ENCODE measurements at places on chromosomes 12 and 14. TPM values are rescaled to one million over a fixed set of nuclear protein-coding genes. Genes with fewer than 3 reads are reported as not detected.

GRCh38 chr12:130990034-130990433, 36.3 kb downstream of the ADGRD1 start:
- H3K4me1 ChIP-seq: no peaks in the 10 kb centered on the region
- no peak overlapping the region for H3K27ac ChIP-seq
- no peak overlapping the region for H3K4me3 ChIP-seq
- no peaks in the 10 kb centered on the region for H3K36me3 ChIP-seq
- DNase-seq: no peak

DNA sequence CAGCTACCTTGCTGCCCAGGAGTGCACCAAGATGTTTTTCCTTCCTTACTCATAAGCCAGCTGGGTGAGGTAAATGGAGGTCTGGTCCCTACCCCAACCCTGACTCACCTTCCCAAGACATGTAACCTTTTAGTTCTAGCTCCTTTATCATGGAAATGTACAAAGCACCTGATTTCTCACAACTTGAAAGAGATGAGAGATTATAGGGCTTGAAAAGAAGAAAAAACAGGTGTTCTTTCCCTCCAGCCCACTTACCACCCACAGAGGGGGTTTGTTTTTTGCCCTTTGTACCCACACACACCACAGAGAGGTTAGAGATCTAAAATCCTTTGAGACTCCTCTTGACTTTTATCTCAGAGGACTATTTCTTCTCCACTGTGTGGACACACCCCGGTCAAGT, 21.1 kb downstream of the PLXNC1 start:
- H3K36me3 ChIP-seq: no peaks in the 10 kb centered on the region
- DNase-seq: no peak
- H3K27ac ChIP-seq: no peak overlapping the region
- H3K4me3 ChIP-seq: no peak overlapping the region

DNA sequence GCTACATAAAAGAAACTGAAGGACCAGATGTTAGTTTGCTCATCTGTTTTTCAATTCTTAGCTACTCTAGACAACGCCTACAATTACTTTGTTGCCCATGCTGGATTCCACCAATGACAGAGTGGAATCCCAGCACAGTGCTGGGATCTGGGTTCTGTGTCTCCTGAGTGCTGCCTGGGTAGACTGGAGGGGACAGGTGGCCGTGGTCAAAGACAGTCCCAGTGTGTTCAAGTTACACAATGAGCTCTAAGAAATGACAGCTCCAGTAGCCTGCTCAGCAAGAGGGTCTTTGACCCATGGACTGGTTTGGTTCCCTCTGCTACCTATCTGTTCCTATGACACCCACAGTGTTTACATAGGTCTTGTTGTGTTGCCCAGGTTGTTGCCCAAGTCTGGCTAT, 38.5 kb downstream of the C2CD5 start:
- no peak overlapping the region for H3K4me3 ChIP-seq
- no peaks in the 10 kb centered on the region for H3K27me3 ChIP-seq
- no peak for DNase-seq
- no peak overlapping the region for H3K27ac ChIP-seq
- no peaks in the 10 kb centered on the region for H3K4me1 ChIP-seq
- no peaks in the 10 kb centered on the region for H3K36me3 ChIP-seq

GRCh38 chr12:87266305-87266704, 762.9 kb downstream of the C12orf50 start:
- no peak for DNase-seq
- no peaks in the 10 kb centered on the region for H3K4me1 ChIP-seq
- H3K4me3 ChIP-seq: no peak overlapping the region
- H3K27me3 ChIP-seq: no peaks in the 10 kb centered on the region

GRCh38 chr12:20339060-20339459, 29.3 kb upstream of the PDE3A start:
- no peak overlapping the region for H3K27ac ChIP-seq
- DNase-seq: no peak
- no peaks in the 10 kb centered on the region for H3K4me1 ChIP-seq
- H3K36me3 ChIP-seq: no peaks in the 10 kb centered on the region
- H3K4me3 ChIP-seq: no peak overlapping the region

Gene SERPINA4
- 50.5 TPM for total RNA-seq

DNA sequence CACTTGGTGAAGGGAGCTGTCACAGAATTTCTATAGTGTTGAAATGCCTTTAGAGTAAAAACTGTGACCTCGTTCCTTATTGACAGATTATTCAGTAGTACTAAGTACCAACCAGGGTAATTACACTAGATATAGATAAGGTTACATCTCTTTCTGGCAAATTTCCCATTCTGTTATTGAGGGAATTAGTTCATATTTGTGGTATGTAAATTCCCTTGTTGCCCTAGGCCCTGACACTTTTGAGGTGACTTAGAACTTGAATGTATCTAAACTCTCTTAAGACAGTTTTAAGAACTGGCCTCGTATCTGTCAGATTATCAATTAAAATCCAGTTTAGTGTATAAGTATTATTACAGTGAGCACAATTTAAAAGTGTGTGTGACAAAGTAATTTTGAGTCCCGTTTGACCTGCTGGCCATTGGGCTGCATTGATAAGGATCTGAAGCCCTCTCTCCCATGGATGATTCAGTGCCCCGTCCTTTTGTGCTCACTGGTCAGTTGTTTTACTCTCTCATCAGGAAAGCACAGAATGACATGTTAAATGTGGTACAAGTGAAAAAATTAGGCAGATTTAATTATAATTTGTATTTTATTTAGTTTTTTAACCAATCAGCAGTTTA, 123.2 kb downstream of the GPR135 start:
- H3K4me1 ChIP-seq: no peaks in the 10 kb centered on the region
- H3K27ac ChIP-seq: no peak overlapping the region
- H3K36me3 ChIP-seq: peaks cover 14% of the 10 kb centered on the region
- H3K27me3 ChIP-seq: no peaks in the 10 kb centered on the region

DNA sequence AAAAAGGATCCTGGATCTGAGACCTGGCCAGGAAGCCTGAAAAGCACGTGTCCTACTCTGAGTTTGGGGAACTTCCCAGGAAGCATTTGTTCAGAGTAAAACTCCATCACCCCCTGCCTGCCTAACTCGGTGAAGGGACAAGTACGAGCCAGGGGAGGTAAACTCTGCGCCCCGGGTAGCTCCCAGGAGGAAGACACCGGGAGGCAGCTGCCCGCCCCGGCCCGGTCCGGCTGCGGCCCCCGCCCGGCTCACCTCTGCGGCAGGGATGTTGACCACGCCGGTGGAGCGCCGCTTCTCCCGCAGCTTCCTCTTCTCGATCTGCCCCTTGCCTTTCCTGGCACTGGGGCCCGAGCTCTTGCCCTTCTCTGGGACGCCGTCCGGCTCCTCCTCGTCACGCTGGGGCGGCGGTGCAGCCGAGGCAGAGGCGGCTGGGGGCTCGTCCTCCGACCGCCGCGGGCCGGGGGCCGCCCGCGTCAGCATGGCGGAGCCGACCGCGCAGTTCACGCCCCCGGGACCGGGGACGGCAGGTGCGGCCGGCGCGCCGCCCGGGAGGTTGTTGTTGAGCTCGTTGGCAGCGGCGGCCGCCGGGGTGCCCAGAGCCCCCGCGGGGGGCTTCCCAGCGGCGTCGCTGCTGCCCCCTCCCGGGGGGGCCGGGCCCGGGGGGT, 1.2 kb downstream of the PAWR start:
- no peak for DNase-seq
- no peaks in the 10 kb centered on the region for H3K36me3 ChIP-seq
- H3K27ac ChIP-seq: peak overlapping the region; percentile 95

Gene GPR162
- 2.1 TPM for total RNA-seq

DNA sequence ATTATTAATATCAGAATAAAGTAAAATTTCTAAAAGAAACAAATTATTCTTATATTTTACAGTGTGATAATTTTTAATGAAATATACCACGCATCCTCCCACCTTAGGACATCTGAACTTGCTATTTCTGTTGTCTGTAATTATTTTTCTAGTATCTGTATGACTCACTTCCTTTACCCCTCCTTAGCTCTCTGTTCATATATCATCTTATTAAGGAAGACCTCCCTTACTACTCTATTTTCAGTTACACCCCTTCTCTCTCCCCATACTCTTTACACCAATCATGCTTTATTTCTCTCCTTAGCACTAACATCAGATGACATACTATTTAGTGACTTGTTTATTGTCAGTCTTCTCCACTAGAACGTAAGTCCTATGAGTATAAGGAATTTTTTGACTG, 34.2 kb upstream of the C12orf50 start:
- DNase-seq: no peak
- no peak overlapping the region for H3K4me3 ChIP-seq
- H3K36me3 ChIP-seq: peaks cover 5% of the 10 kb centered on the region
- H3K4me1 ChIP-seq: no peaks in the 10 kb centered on the region
- no peaks in the 10 kb centered on the region for H3K27me3 ChIP-seq

DNA sequence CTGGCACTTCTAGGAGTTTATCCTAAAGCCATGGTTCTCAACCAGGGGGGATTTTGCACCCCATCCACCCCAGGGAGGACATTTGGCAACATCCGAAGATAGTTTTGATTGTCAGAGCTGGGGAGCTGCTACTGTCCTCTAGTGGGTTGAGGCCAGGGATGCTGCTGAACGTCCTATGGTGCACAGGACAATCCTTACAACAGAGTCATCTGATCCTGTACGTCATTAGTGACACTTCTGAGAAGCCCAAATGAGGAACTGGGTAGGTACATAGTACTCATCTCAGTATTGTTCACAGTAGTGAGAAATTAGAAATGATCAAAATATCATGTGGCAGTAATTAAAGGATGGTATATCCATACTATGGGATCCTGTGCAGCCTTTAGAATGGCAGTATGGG, 185.1 kb downstream of the CHST11 start:
- H3K36me3 ChIP-seq: no peaks in the 10 kb centered on the region
- DNase-seq: no peak
- no peak overlapping the region for H3K4me3 ChIP-seq
- H3K27ac ChIP-seq: no peak overlapping the region
- no peaks in the 10 kb centered on the region for H3K4me1 ChIP-seq
- peaks cover 2% of the 10 kb centered on the region for H3K27me3 ChIP-seq

- DNase-seq: no peak
- peaks cover 10% of the 10 kb centered on the region for H3K36me3 ChIP-seq
- no peak overlapping the region for H3K27ac ChIP-seq
- no peaks in the 10 kb centered on the region for H3K27me3 ChIP-seq
- peaks cover 2% of the 10 kb centered on the region for H3K4me1 ChIP-seq
Measured at GRCh38 chr14:39140170-39140569, 26.0 kb downstream of the GEMIN2 start.

DNA sequence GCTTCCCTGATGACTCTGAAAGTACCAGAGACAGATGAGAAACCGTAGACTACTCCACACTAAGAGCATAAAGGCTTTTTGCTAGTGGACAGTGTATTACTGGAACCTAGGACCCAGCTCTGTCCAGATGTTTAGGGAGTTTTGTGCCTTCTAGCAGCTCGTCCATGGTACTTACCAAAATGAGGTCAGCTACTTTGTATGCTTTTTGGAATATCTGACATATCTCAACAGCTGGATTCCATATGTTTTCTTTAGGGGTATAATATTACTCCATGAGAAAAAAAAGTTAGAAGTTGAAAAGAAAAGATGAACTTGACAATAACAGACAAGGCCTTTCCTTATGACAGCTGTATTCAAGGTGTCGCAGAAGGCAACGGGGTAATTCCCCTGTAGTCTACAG, 32.1 kb upstream of the FRMD6 start:
- DNase-seq: no peak
- H3K4me3 ChIP-seq: no peak overlapping the region
- no peak overlapping the region for H3K27ac ChIP-seq
- peaks cover 7% of the 10 kb centered on the region for H3K4me1 ChIP-seq
- no peaks in the 10 kb centered on the region for H3K36me3 ChIP-seq

Gene TSPAN11
- total RNA-seq: 1.2 TPM

- no peaks in the 10 kb centered on the region for H3K27me3 ChIP-seq
- DNase-seq: no peak
- H3K4me3 ChIP-seq: peak overlapping the region; percentile 67
Measured at GRCh38 chr14:74921987-74922751, 891 bp downstream of the RPS6KL1 start.

Gene MUCL1
- not detected for total RNA-seq

DNA sequence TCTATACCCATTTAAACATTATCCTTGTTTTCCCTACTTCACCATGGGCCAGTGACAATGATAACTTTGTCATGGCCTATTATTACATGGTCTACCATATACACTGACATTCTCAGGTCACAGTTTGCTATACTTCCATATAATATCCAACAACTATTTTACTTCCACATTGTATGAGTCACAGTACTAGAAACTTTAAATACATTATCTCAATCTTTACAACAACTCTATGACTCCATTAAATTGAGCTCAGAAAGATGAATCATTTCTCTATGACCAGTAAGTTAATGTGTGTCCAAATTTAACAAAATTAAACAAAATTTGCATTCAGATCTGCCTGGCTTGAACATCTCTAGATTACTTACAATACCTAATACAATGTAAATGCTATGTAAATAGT, 93.9 kb downstream of the PLEKHG7 start:
- no peaks in the 10 kb centered on the region for H3K27me3 ChIP-seq
- no peak overlapping the region for H3K27ac ChIP-seq
- no peaks in the 10 kb centered on the region for H3K4me1 ChIP-seq
- DNase-seq: no peak

Gene NDUFA12
- total RNA-seq: 45.3 TPM

GRCh38 chr12:5648692-5649359, 216.9 kb downstream of the NTF3 start:
- H3K27me3 ChIP-seq: peaks cover 10% of the 10 kb centered on the region
- H3K4me1 ChIP-seq: no peaks in the 10 kb centered on the region
- H3K4me3 ChIP-seq: no peak overlapping the region
- H3K27ac ChIP-seq: no peak overlapping the region

GRCh38 chr14:67360470-67361206, 510 bp downstream of the EIF2S1 start:
- H3K4me1 ChIP-seq: peaks cover 7% of the 10 kb centered on the region
- H3K4me3 ChIP-seq: peak overlapping the region; percentile 93
- H3K27ac ChIP-seq: peak overlapping the region; percentile 95
- H3K36me3 ChIP-seq: peaks cover 6% of the 10 kb centered on the region
- H3K27me3 ChIP-seq: no peaks in the 10 kb centered on the region

Gene C12orf42
- total RNA-seq: not detected

DNA sequence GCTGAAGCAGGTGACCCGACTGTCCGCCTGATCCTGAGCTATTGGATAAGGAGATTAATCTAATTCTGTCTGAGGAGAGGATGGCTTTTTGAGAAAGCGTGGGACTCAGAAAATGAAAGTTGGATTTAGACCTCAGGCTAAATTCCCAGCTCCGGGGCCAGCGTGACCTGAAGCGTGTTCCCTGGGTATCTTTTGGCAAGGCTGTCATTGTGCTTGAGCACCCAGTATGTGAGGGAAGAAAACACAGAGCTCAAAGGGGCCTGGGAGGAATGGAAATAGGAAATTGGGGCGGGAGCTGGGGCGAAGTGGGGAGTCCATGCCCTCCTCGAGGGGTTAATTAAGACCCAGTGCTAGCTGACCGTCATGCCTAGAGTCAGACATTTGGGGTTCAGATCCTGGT, 17.5 kb upstream of the CCDC63 start:
- no peak for DNase-seq
- H3K36me3 ChIP-seq: no peaks in the 10 kb centered on the region
- H3K4me1 ChIP-seq: peaks cover 5% of the 10 kb centered on the region
- no peak overlapping the region for H3K4me3 ChIP-seq
- H3K27ac ChIP-seq: no peak overlapping the region

All from liver (tissue), 10 donors.